ENCODE measurements at places on chromosomes 11 and 22. TPM values are rescaled to one million over a fixed set of nuclear protein-coding genes. Genes with fewer than 3 reads are reported as not detected.

Gene HTR3B
- total RNA-seq = not detected

Gene RBMXL2
- 0.11 TPM for total RNA-seq

Gene PRODH
- not detected for total RNA-seq

Gene IL17REL
- not detected for total RNA-seq

Gene CDON
- 5.2 TPM for total RNA-seq

Gene C11orf16
- not detected for total RNA-seq

Gene LTBP3
- 34.2 TPM for total RNA-seq

Gene MYRF
- 0.55 TPM for total RNA-seq

Gene NXPE4
- total RNA-seq = not detected

Gene TMEM86A
- 0.25 TPM for total RNA-seq

Gene CCDC15
- total RNA-seq = 6.4 TPM

Gene MMP7
- not detected for total RNA-seq

All from uterine smooth muscle cell (primary cell).